ENCODE measurements at places on chromosomes 7 and 10. TPM values are rescaled to one million over a fixed set of nuclear protein-coding genes. Genes with fewer than 3 reads are reported as not detected.

AFAP1L2 gene
- polyA plus RNA-seq, result 2.5 TPM

HHEX gene
- polyA plus RNA-seq, result 6.6 TPM

TSPAN12 gene
- 16.1 TPM for polyA plus RNA-seq

ADCY1 gene
- 0.23 TPM for polyA plus RNA-seq

BAIAP2L1 gene
- polyA plus RNA-seq, result 34.7 TPM

ZNF488 gene
- 0.60 TPM for polyA plus RNA-seq

TMEM270 gene
- 0.39 TPM for polyA plus RNA-seq

CALCR gene
- polyA plus RNA-seq, result 0.03 TPM

CFAP69 gene
- 1.0 TPM for polyA plus RNA-seq

STAMBPL1 gene
- 9.0 TPM for polyA plus RNA-seq

ELAPOR2 gene
- 2.4 TPM for polyA plus RNA-seq

EBLN1 gene
- not detected for polyA plus RNA-seq

CLCN1 gene
- polyA plus RNA-seq, result not detected

PDE6C gene
- polyA plus RNA-seq, result not detected

ASB13 gene
- 48.0 TPM for polyA plus RNA-seq

PKD2L1 gene
- 0.60 TPM for polyA plus RNA-seq

PIK3AP1 gene
- polyA plus RNA-seq, result 22.0 TPM

TECPR1 gene
- polyA plus RNA-seq, result 10.2 TPM

TMEM140 gene
- polyA plus RNA-seq, result 18.3 TPM

ZNF248 gene
- 1.8 TPM for polyA plus RNA-seq

KIAA1549 gene
- under 0.01 TPM for polyA plus RNA-seq

MSMB gene
- polyA plus RNA-seq, result not detected

NYAP1 gene
- 1.6 TPM for polyA plus RNA-seq

SPDYE16 gene
- polyA plus RNA-seq, result 0.06 TPM

RTKN2 gene
- 1.2 TPM for polyA plus RNA-seq

ZNF239 gene
- polyA plus RNA-seq, result 0.60 TPM

NPY4R gene
- polyA plus RNA-seq, result 2.4 TPM

KIF11 gene
- 3.2 TPM for polyA plus RNA-seq

CAMK2B gene
- 0.23 TPM for polyA plus RNA-seq

CYP2C18 gene
- polyA plus RNA-seq, result 2.1 TPM

CALML5 gene
- not detected for polyA plus RNA-seq

SAP25 gene
- polyA plus RNA-seq, result not detected
